NCI-H1048 (cell line): ENCODE measurements at places on chromosomes 5 and 9.

DNA sequence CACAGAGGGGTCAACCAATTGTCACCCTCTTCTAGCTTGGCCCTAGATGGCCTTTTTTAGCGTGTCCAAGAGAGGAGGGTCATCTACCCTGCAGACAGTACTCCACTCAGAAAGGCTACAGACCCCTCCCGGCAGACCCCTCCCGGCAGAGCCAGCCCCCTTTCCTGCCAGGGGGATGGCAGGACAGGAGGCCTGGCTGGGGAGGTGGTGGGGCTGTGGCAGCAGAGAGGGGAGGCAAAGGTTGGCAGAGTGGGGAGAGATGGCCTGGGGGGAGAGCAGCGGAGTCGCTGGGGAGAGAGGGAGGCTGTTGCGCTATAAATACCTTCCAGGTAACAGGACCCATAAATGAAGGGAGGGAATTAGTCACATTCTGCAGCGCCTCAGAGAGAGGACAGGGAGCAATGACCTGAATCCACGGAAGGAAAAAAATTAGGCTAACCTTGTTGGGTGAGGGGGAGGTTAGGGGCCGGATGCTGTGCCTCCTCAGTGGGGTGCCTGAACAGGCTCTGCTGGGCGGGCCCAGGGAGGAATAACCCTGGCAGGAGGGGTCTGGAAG, 32.9 kb upstream of the PSD2 start:
- DNase-seq = no peak

GRCh38 chr9:86282979-86283535, 719 bp upstream of the ISCA1 start:
- no peak for DNase-seq

GRCh38 chr5:81838307-81838906, 87.5 kb upstream of the SSBP2 start:
- no peak for DNase-seq

DNA sequence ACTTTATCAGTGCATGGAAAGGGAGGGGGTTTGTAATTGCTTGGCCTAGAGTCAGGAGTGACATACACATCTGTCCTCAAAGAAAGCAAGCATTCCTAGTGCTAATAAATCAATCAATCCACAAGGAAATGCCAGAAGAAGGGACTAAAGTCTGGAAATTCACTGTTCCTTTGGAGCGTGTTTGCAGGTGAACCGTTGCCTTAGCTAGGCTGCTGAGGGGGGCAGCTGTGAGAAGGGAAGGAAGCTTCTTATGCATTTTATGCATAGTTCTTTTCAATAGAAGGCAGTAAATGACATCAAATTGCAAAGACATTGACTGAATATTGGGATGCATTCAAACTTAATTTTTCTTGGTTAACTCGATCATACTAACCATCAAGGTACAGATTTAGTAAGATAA, 1092.5 kb upstream of the SEMA6A start:
- DNase-seq = no peak

DNA sequence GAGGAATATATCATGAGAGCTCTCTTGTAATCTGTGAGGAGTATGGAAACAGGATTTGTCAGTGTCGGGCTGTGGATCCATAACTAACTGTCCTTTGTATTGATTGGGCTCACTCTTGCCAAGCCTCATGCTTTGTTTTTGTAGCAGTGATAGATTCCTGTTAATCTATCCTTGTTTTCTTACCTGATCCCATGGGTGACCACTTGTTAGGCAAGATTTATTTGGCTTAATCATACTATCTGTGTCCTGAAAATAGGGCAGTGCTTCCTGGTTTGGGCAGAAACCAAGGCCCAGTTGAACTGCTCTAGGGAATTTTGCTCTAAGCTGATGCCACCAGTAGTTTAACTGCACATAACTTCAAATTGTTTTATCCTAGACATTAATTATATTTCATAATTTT, 6.1 kb downstream of the NDFIP1 start:
- DNase-seq = no peak

DNA sequence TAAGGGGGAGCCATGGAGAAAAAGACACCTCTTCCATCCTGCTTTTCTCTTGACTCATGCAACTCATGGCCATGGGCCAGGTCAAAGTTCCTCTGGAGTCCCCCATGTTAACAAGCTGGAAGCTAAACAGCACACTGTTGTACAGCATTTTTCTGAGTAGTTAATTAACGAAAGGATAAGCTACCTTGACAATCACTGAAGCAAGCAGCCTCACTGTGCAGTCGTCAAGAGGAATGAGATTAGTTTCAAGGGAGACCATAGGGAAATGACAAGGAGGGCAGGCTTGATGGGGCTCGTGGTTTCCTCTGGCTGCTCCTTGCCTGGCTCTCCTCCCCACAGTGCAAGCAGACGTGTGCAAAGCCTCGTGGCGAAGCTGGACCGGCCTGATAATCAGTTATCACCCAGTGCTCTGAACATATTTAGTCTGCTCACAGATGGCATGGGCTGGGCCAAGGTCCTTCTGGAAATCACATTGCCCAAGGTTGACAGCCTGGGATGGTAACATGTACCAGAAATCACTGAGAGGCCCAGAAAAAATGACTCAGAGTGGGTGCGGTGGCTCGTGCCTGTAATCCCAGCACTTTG, 209.5 kb downstream of the SLIT3 start:
- no peak for DNase-seq

- no peak for DNase-seq
Measured at GRCh38 chr5:66129144-66129543, 15.0 kb upstream of the SREK1 start.

- DNase-seq = no peak
Measured at GRCh38 chr5:32027093-32027716, 146.9 kb downstream of the GOLPH3 start.

DNA sequence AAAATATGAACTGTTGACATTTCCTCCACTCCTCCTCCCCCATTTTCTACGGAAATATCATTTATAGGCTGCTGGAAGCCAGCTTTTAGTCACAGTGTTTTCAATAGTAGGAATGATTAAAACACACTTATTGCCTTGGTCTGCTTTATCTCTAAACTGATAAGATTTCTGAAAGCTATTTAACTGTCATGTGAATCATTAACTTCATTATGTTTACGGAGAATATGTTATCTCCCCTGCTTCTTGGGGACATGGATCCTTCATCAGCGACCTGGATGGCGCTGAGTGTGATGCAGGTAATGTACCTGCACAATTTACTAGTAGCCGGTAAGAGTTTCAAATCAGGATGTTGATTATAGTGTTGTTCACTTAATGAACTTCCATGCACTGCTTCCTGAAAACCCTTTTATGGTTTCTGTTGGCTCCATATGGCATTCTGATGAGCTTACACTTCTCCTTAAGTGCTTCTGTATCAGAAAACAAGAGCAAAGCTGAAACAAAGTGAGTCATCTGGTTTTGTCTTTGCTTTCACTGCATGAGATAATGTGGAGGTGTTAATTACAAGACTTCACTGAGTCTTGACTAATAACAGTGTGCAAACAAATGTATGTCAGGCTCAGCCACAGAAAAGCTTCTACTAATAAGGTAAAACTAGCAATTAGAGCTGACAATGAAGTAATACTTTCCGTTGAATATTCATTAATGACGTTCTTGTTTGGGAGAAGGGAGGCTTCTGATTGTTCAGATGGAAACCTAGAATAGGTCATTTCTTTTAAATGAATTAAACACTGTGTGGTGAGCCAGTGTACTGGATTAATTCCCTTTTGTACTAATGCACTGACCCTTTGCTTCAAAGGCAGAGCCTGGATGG, 162.4 kb upstream of the ZNF608 start:
- DNase-seq = no peak

GRCh38 chr9:105332471-105332870, 88.0 kb downstream of the SLC44A1 start:
- DNase-seq = no peak

DNA sequence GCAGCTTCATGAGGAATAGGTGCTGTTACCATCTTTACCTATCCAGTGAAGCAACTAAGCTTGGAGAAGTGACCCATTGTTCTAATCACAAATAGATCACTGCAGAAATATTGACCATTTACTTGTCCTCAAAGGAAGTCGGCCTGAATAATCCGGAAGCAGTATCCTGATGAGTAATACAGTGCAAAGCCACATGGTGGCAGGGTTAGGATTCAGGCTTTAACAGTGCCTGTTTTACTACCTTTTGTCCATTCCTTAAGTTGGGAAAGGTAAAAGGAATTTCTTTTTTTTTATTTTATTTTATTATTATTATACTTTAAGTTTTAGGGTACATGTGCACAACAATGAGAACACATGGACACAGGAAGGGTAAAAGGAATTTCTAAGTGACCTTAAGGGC, 336.3 kb downstream of the KDM4C start:
- no peak for DNase-seq

- no peak for DNase-seq
Measured at GRCh38 chr5:178305801-178306200, 73.2 kb upstream of the PHYKPL start.

GRCh38 chr5:93874080-93874479, 132.7 kb upstream of the POU5F2 start:
- DNase-seq = no peak

GRCh38 chr5:125011419-125011818, 265.0 kb upstream of the ZNF608 start:
- DNase-seq = no peak

GRCh38 chr5:100901821-100902341, 1.2 kb downstream of the ST8SIA4 start:
- DNase-seq = no peak

DNA sequence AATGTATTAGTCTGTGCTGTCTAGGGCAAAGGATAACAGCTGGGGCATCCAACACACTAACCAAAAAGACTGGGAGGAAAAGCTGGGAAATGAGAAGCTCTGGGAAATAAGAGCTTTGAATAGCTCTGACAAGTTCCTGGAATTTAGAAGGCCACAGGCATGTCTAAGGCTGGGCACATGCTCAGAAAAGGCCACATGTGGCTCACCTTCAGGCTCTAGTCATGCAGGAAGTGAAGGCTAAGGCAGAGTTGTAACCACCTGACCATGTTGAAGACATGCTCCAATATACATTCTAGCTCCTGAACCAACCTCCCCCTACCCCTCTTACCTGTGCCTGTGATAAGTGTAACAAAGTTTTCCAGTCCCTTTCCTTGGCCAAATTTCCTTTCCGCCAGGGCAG, 31.7 kb downstream of the CLTA start:
- no peak for DNase-seq

DNA sequence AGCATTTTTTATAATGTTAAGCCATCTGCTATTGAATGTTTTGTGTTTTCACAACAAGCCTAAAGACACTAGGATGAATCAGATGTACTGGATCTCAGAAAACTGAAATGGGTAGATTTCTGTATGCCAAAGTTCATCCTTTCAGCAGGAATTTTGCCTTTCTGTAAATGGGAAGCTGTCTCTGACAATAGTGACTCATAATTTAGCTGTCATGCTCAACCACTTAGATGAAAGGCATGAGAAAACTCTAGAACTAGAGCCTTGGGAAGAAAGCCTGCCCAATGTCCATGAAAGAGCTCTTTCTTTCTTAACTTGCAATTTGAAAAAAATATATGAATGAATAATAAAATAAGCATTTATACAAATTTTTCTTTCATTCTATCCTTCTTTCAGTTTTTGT, 616.0 kb upstream of the EDIL3 start:
- no peak for DNase-seq

DNA sequence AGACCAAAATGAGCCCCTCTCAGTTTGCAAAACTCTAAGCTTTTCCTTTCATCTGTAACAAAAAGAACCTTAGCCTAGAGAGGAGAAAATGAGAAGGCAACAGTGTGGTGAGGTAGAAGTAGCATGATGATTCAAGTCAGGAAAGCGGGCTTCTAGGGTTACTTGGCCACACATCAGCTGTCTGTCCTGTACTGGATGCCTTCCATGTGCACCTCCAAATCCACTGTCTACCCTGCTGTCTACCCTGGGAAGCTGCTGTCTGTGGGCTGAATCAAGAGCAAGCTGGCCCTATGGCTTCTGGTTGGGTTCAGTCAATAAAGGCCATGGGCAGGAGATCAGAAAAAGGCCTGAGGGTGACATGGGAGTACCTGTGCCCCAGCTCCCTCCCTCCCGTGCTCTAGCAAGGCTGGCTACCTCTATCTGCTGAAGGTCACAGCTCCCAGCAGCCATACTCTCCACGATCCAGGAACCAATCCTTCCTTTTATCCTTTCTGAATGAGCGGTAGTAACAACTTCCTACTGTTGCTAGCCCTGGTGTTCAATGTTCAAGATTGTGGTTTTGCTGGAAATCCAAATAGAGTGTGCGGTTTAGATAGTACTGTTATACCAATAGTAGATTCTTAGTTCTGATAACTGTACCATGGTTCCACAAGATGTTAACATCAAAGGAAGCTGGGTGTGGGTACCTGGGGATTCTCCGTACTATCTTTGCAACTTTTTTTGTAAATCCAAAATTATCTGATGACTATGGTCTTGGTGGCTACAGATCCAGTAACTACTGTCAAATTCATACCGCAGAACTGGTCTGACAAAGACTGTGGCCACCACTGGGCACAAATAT, 191.0 kb downstream of the ESM1 start:
- no peak for DNase-seq

DNA sequence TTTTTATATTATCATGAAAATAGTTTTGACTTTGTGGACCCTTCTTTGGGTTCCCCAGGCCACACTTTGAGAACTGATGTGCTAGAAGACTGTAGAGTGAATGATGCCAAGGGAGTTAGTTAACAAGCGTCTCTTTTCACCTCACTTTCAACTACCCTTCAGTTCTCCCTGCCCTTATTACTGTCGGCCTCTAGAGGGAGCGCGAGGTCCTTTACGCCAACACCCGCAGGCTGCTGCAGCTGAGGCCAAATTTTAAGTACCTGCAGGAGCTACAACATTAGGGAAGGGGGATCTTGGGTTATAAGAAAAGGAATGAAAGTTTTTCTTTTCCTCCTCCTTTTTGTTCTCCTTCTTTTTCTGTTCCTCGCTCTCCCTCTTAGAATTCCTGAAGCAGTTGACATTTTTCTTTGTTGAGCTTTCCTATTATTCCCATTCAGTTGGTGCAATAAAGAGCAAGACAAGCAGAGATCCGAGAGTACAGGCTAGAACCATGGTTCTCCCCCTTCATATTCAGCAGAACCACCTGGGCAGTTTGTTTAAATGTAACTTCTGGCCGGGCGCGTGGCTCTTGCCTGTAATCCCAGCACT, 84.0 kb downstream of the ZFAND5 start:
- DNase-seq = peak; percentile 38

- no peak for DNase-seq
Measured at GRCh38 chr9:112059966-112060320, 115.2 kb downstream of the SUSD1 start.

- no peak for DNase-seq
Measured at GRCh38 chr9:105835721-105836120, 141.4 kb downstream of the TMEM38B start.

- no peak for DNase-seq
Measured at GRCh38 chr5:156435101-156435500, 108.1 kb downstream of the SGCD start.

DNA sequence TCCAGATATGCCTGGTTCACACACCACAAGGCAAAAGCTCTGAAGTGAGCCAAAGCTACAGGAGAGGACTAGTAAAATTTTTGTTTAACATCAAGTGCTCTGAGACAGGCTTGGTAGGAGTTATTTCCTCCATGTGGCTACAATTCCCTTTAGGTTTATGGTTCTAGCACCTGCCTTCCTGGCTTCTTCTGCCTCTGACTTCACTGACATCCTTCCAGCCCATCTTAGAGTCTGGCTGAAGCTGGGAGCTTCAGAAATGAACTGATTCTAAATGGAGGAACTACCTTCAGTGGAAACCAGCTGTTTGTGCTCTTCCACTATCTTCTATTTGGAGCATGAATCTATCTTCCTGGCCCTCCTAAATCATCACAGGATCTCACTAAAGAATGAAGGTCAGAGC, 215.3 kb upstream of the FBXL7 start:
- DNase-seq = no peak
